Upper lobe of right lung (tissue), 1 donor: ENCODE measurements at places on chromosomes 1 and 21.

DNA sequence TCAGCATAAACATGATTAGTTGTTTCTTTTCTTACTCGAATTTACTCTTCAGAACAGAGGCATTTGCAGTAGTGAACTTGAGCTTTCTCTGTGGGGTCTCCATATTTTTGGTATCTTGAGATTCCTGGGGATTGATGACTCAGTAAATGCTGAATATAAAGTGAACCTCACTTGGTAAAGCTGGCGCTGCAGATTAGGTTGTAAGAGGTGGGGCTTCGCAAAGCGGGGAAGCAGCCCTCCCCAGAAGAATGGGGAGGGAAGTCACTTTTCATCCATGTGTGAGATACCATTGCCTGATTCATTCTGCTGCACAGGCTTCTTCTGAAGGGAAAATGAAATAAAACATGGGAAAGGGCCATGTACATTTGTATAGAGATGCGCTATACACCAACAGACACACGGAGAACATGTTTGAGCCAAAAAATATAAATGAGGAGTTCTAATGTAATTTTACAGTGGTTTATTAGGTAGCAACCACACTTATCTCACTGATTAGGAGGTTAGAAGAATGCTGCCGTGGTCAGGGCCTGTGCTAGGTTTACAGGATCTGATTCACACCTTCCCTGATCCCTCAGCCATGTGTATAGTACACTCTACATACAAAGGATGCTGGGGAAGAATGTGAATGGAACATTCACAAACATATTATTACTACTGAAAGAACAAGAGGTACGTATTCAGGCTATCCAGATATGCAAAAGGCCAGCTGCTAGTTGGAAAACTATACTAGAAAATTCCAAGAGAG is 63.5 kb downstream of the DNTTIP2 start:
- no peak for DNase-seq

GRCh38 chr1:180211860-180212229 is 18.2 kb upstream of the LHX4 start:
- DNase-seq: no peak

GRCh38 chr1:113390871-113391648 is 745 bp downstream of the MAGI3 start:
- peak; percentile 77 for DNase-seq

GRCh38 chr1:205791568-205792180 is 16.4 kb upstream of the RAB29 start:
- no peak for DNase-seq

- no peak for DNase-seq
Measured at GRCh38 chr1:175810305-175810704, 66.9 kb upstream of the TNR start.

GRCh38 chr21:36881228-36881627 is 85.2 kb downstream of the HLCS start:
- DNase-seq: no peak

GRCh38 chr1:22245726-22246125 is 102.8 kb upstream of the WNT4 start:
- no peak for DNase-seq

GRCh38 chr1:111988743-111989453 is 570 bp downstream of the KCND3 start:
- DNase-seq: peak; percentile 70

DNA sequence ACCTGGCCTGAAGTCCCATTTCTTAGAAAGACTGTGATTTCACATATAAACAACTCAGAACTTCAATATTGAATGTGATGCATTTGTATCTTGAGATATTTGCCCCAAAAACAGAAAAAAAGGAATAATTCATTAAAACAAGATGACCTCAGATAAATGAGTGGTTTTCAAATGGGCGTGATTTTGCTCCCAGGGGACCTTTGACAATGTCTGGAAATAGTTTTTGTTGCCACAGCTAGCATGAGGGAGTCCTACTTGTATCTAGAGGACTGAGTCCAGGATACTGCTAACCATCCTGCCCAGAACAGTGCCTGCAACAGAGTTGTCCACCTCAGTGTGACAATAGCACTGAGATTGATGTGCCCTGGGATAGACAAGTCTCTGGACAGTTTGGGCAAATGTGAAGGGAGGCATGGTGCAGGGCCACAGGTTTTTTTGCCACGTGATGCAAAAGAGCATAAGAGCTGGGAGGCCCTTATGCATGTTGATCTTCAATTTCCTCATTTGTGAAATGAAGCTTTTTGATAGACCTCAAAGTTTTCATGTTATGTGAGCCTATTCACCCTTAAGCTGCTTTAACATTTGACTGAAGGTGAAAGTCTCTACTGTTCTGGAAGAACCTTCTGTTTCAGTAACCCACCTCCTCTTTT is 46.2 kb downstream of the MAP3K7CL start:
- DNase-seq: no peak

GRCh38 chr21:39079617-39080016 is 103.6 kb downstream of the PSMG1 start:
- peak; percentile 96 for DNase-seq

GRCh38 chr1:117188170-117188815 is 22.4 kb downstream of the VTCN1 start:
- no peak for DNase-seq

DNA sequence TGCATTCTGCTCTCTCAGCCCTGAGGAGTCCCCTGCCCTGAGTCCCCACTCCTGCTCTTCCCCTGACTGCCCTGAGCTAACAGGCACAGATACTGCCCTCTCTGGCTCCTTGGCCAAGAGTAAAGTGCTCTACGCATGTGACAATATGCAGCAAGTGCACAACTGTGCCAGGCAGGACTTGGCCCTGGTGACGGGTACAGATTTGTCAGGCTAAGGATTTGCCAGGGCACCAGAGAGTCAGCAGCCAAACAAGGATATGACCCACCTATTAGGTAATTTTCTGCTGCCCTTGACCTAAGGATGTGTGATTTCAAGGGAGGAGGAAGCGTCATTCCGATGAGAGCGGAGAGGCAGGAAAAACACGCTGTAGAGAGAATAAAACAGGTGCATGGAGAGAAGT is 339.0 kb downstream of the PTPRU start:
- DNase-seq: peak; percentile 39

DNA sequence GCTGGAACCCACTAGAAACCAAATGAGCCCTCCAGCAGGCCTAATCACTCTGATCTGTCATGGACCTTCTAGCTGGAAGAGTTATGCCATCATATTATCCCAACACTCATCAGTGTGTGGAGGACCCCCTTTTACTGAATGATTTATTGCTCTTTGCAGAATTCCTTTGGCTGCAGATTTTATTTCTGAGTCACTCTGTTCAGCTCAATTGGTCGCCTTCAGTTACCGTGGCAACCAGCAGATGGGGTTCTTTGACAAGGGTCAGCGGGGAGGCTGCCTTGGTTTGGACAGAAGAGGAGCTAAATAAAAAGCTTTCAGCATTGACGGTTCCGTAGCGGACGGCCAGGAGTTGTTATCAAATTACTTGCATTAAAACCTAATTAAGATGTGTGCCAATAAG is 220.1 kb downstream of the SDCCAG8 start:
- DNase-seq: no peak

GRCh38 chr1:197664391-197664790 is 110.9 kb downstream of the DENND1B start:
- no peak for DNase-seq

- no peak for DNase-seq
Measured at GRCh38 chr1:66276218-66276617, 257.7 kb upstream of the SGIP1 start.

- DNase-seq: no peak
Measured at GRCh38 chr1:110048923-110049601, 14.6 kb downstream of the STRIP1 start.

DNA sequence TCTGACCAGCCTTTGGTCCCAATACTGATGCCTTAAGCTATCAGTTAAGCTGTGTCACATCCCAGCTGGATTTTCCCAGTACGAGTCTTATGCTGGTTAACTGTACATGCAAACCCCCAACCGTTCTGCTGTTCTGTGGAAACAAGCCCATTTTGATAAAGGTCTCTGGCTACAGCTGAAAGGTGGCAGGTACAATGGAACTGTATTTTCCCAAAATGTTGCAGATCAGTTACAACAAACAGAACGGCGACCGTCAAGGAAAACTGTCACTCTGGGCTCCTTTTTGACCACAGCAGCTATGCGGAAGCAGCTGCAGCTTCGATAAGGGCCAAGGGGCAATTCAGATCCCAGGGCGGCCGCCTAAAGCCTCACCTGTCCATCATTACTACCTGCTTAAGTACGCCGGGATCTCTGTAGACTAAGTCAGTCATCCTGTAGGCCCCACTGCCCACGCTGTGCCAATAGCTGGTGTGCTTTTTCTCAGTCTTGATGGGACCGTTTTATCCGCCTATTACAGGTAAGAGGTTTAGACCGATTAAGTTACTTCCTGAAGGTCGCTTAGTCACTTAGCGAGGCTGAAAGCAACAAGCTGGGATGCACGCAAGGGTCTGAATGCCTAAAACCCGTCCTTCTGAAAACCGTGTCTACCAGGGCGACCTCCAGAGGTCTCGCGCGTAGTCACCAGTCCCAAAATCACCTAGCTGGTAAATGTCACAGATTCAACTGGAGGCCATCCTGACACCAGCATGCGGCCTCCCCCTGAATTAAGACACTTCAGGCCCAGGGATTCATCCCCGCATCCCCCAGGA is 11.1 kb upstream of the RAB42 start:
- DNase-seq: peak; percentile 70

- no peak for DNase-seq
Measured at GRCh38 chr1:192453360-192453992, 122.1 kb upstream of the RGS1 start.

DNA sequence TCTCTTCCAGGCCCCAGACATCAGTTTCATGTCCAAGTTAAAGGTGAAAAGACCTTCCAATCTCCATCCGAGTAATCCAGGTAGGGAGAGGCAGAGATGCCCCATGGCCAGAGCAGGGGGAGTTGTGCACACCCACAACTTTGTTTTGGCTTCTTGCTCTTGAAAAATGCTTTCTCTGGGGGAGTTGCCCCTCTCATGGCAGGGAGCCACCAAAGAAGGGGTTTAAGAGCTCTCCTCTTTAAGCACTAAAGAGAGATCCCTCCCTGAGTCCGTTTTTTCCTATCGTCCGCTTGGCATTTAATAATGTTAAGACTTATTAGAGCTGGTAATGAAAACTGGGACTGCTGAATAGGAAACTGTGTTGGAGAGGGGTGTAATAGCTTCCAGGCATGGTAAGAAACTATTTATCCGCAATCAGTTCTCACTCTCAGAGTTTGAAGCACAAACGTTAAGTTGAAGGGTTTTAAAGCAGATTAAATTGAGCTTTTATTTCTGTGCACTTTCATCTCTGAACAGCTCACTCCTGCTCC is 8.3 kb downstream of the PAX7 start:
- DNase-seq: no peak

GRCh38 chr1:228143480-228144192 is 3.6 kb downstream of the GUK1 start:
- DNase-seq: no peak

- no peak for DNase-seq
Measured at GRCh38 chr1:176800978-176801513, 338.1 kb downstream of the PAPPA2 start.

- DNase-seq: no peak
Measured at GRCh38 chr1:36924282-36924811, 110.0 kb downstream of the GRIK3 start.

DNA sequence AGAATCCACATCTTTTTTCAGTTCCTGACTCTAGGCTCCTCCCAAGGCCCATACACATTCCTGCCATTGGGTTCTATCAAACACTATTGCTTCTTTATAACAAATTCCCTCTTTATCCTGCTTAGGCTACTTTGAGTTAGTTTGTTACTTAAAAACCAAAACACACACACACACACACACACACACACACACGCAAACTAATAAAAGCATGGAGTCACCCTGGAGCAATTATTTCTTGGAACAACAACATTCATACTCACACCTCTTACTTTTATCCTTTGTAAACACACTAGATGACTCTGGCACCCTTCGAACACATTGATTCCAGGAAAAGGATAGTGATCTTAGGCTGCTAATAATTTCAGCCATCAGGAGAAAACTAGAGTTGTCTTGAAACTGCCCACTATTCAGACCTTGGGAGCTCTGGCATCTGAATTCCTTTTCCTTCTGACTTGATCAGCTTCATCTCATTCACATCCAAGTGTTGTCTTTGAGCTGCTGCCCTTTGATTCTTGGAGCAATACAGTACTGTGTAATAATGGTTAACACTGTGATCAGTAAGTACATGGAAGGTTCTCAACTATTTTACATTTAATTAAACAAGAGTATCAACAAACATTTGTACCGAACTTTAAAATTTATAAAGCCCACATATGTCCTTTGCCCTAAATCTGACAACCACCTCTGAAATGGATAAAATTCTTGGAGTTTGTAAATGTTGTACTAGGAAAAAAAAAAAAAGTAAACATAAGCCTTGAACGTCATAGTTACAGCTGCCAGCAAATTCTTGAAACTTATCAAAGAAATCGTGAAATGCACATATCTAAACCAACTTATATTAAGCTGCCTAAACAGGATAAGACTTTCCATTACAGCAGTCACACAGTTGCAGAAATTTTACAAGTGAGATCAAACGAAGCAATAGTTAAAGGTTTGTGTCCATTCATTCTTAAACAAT is 2.8 kb upstream of the SEC22B start:
- DNase-seq: no peak

DNA sequence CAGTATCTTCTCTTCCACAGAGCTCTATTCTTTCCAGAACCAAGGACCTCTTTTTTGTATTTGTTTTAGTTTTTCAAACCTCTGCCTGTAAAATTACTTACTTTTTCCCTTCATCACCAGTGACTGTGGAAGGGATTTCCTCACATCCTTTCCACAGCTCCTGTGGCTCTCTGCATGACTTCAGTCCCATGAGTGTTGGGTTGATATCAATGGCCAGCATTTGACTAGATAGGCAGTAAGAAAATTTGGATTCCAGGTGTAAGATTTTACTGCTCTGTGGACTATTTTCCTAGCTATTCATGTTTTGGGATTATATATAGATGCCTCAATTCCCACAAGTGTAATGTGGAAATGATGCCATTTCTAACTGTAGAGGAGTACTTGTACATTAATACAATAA is 171.5 kb upstream of the PTBP2 start:
- DNase-seq: no peak

DNA sequence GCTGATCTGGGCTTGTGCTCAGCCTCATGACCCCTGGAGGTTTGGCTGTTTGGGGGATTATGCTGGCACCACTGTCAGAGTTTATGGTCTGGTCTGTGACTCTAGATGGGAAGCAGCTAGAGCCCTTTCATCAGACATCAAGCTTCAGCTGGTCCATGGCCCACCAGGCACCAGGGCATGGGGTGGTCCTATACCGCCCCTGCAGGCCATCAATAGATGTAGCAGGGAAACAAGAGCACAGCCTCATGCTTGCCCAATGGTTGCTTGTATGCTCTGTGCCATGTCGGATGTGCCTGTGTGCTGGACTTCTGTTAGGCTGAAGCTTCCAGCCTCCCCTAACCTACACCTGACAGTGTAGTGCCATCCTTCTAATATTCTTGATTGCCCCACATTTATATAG is 71.1 kb upstream of the CD34 start:
- DNase-seq: no peak

- no peak for DNase-seq
Measured at GRCh38 chr1:214767221-214767620, 164.2 kb downstream of the CENPF start.

- DNase-seq: no peak
Measured at GRCh38 chr1:183313063-183313462, 105.1 kb downstream of the NMNAT2 start.
